Thymus (tissue), 14 donors: ENCODE measurements at places on chromosomes 1 and 21.
A peak's percentile ranks its signal among the peaks of the same experiment; 100 is the strongest.

GRCh38 chr1:91582431-91582921, 81.8 kb downstream of the CDC7 start:
- H3K27me3 ChIP-seq, result no peaks in the 10 kb centered on the region
- no peak overlapping the region for H3K27ac ChIP-seq
- H3K4me1 ChIP-seq, result peaks cover 5% of the 10 kb centered on the region
- no peak overlapping the region for H3K4me3 ChIP-seq
- no peaks in the 10 kb centered on the region for H3K36me3 ChIP-seq

DNA sequence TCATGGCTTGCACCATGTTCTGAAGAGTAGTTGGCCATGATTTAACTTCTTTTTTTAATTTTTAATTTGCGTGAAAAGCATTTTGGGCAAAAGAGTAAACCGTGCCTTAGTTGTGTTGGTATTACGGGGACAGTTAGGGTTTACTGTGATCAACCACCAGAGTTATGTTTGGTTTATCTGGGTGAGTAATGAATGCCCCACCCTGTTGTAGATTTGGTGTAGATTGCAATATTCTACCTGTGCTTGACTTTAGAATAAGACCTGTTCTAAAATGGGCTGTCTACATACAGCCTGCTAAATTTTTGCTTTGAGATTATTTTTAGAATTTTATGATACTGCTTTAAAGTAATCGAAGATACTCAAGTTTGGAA, 1.4 kb downstream of the USP25 start:
- DNase-seq, result no peak
- peak overlapping the region; percentile 76 for H3K4me3 ChIP-seq
- H3K4me1 ChIP-seq, result peaks cover 14% of the 10 kb centered on the region
- no peak overlapping the region for H3K27ac ChIP-seq
- H3K27me3 ChIP-seq, result no peaks in the 10 kb centered on the region

- no peak for DNase-seq
- H3K27ac ChIP-seq, result no peak overlapping the region
- H3K4me3 ChIP-seq, result no peak overlapping the region
- no peaks in the 10 kb centered on the region for H3K27me3 ChIP-seq
Measured at GRCh38 chr1:92992054-92992453, 30.8 kb upstream of the DIPK1A start.

DNA sequence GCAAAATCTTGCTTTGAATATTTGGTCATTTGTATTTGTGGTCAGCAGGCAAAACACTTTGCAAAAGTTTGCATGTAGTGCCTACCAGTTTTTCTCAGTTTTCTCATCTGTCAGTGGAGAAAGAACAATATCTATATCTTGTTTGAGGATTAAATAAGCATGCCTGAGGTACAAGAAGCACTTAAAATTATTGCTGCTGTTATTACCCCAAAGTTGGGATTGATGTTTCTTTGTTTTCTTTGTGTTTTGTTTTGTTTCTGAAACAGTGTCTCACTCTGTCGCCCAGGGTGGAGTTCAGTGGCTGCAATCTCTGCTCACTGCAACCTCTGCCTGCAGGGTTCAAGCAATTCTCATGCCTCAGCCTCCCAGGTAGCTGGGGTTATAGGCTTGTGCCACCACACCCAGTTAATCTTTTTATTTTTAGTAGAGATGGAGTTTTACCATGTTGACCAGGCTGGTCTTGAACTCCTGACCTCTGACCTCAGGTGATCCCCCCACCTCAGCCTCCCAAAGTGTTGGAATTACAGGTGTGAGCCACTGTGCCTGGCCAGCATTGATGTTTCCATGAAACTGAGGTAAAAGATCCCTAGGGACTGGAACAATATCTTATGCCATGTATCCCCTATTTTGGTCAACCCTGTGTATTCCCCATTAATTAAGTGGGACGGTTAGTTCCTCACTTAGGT, 15.9 kb downstream of the RAP1A start:
- no peak overlapping the region for H3K27ac ChIP-seq
- H3K4me1 ChIP-seq, result no peaks in the 10 kb centered on the region
- H3K36me3 ChIP-seq, result no peaks in the 10 kb centered on the region
- DNase-seq, result no peak
